ENCODE measurements at places on chromosomes 4 and X. TPM values are rescaled to one million over a fixed set of nuclear protein-coding genes. Genes with fewer than 3 reads are reported as not detected.

- no peak for DNase-seq
Observed at GRCh38 chr4:10877076-10877475, 192.5 kb upstream of the CLNK start.

DNA sequence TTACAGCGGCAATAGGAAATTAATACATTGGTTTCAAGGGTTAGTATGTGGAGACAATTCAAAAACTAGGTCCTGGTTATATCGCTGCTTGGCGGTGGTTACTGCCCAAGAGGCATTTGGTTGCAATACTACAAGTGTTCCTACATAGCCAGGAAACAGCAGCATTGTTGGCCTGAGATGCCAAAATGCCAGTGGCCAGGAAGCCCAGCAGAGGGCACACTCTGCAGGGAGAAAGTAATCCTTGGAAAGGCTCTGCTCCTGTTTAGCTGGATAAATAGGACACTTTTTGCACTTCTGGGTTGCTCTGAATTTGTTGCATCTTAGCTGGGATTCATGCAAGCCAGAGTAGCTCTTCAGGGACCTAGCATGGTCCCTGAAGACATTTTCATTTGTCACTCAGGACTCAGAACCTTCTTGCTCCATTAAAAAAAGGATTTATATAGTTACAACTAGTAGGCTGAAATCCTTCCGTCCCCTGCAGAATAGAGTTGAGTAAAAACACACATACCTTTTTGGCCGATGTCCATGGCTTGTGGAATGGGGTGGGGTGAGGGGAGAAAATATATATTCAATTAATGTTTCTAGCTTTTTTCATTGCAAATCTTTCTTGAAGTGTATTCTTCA lies 8.1 kb upstream of the GPR119 start:
- DNase-seq: peak; percentile 65

NUP62CL gene
- total RNA-seq: not detected

DNA sequence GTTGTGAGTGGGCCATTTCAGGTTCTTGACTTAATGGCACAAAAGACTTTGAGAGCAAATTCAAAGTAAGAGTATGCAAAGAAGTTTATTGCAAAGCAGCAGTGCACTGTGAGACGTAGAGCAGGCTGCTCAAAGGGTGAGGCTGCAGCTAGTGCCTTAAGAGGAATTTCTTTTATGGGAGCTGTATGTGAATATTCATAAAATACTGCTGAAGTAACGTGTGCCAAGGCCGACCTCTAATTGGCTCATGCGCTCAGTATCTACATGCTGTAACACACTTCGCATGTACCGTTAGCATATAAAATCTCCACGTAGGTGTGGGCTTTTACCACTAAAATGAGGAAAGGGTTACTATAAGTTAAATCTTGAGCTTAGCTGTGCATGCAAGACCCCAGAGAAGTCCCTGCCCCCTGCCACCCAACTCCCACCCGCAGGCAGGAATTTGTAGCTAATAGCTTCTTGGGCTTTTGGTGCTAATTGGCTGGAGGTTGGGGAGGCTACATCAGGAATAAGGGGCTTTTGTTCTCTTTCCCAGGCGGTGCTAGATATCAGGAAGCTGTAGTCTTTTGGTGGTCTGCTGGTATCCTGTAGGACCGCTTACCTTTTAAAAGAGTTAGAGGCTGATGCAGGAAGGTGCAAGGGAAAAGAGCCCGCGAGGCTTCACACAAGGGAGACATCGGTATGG lies 47.6 kb downstream of the FSTL5 start:
- no peak for DNase-seq

- peak; percentile 31 for DNase-seq
Observed at GRCh38 chrX:37315511-37316248, 33.5 kb upstream of the PRRG1 start.

- DNase-seq: no peak
Observed at GRCh38 chr4:48813964-48814363, 16.9 kb upstream of the OCIAD1 start.

HTR2C gene
- total RNA-seq: not detected

IGFBP7 gene
- 1,907 TPM for total RNA-seq

- no peak for DNase-seq
Observed at GRCh38 chrX:41689711-41690110, 938 bp downstream of the GPR34 start.

DNA sequence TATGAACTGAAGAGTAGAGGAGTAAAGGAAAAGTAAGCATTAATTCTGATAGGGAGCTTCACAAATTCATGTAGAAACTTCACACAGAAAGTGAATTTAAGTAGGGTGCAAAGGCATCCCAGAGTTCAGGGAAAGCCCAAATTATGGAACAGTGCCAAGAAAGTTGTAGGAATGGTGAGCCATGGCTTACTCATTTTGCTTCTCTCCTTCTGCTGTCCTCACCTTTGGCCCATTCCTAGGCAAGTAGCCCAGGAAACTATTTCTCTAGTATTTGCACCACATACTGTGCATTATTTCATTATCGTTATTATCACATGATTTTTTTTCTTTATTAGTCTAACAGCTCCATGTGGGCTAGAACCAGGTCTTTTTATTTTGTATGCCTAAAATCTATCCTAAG lies 34.9 kb upstream of the IL1RAPL1 start:
- no peak for DNase-seq

DNA sequence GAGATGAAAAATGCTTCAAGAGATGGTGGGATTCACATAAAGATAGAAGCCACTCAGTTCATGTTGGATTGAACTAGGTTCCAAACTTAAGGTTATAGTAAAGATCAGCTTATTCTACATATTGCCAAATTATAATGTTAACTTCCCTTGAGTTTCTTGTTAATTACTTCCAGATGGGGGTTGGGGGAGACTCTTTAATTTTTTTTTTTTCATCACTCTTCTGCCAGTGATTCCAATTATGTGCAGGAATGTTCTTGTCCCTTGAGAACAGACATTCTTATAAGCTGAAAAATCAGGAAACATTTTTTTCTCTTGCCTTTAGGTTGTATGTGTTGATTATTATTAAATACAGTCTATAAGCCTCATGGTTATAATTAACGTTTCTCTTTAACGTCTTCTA lies 30.0 kb downstream of the MND1 start:
- DNase-seq: no peak

DNA sequence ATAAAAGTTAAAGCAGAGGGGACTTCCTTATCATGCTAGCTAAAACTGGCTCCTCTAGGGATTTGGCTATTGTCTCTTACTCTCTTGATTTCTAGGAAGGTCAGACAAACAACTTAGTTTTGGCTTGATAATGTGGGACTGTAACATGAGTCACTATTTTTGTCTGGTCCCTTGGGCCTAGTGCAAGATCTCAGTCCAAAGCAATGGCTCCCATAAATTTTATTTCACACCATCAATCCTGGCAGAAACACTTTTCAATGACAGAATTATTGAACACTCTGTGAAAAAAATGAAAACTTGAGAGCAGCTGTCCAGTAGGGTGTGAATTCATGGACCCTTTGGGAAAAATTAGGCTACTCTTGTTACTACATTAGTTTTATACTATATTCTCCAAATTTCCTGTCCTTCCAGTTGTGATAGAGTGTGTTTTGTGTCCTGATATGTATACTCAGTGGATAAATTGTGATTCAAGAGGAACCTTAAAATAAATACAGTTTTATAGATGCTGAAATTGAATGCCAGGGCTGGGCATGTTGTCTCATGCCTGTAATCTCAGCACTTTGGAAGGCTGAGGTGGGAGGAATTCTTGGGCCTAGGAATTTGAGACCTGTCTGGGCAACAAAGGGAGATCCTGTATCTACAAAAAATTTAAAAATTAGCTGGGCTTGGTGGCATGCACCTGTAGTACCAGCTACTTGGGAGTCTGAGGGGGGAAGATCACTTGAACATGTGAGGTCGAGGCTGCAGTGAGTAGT lies 10.8 kb upstream of the SNCA start:
- DNase-seq: no peak

GRCh38 chr4:82524570-82525152 lies 37.1 kb downstream of the TMEM150C start:
- DNase-seq: no peak

GRCh38 chr4:19437008-19437407 lies 814.7 kb upstream of the SLIT2 start:
- no peak for DNase-seq

ADH1B gene
- under 0.01 TPM for total RNA-seq

ETNPPL gene
- not detected for total RNA-seq

BTC gene
- total RNA-seq: not detected

GRCh38 chrX:131441033-131441432 lies 102.8 kb upstream of the OR13H1 start:
- DNase-seq: no peak

MAGEE2 gene
- not detected for total RNA-seq

DNA sequence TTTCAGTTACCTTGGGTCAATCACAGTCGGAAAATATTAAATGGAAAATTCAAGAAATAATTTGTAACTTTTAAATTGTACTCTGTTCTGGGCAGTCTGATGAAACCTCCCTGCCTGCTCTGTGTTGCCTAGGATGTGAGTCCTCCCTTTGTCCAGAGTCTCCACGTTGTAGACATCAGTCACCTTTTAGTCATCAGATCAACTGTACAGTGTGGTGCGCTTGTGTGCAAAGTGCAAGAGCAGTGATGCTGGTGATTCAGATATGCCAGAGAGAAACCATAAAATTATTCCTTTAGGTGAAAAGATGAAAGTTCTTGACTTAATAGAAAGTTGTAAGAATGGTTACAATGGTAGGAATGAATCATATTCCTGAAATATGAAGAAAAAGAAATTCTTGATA lies 1.4 kb downstream of the SPATA4 start:
- DNase-seq: peak; percentile 69

- DNase-seq: no peak
Observed at GRCh38 chr4:27085396-27085795, 224.8 kb downstream of the STIM2 start.

FAM90A26 gene
- not detected for total RNA-seq

GRCh38 chr4:4420421-4420820 lies 33.5 kb downstream of the NSG1 start:
- no peak for DNase-seq

GRCh38 chr4:86822136-86822535 lies 27.0 kb downstream of the SLC10A6 start:
- no peak for DNase-seq

GRCh38 chr4:127445471-127445870 lies 187.3 kb upstream of the INTU start:
- no peak for DNase-seq

DNA sequence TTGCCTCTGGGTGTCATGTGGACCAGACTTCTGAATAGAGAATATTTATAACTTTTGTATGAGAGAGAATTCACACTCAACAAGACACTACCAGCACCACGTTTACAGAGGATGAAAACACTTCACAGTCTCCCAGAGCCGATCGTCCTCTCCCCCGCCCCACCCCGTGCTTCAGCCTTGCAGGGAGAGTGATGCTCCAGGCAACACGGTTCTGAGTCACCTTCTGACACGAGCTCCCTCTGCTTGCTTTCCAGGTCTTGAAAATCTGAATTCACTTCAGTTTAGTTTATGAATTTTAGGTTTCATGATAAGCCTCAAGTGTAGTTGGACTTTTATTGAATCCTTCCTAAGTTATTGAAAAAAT lies 59.8 kb downstream of the CPLX1 start:
- no peak for DNase-seq

WDR17 gene
- total RNA-seq: under 0.01 TPM

GRCh38 chrX:13716905-13717304 lies 17.5 kb downstream of the TRAPPC2 start:
- DNase-seq: no peak

GRCh38 chrX:96987228-96987627 lies 103.5 kb downstream of the RPA4 start:
- DNase-seq: no peak

- no peak for DNase-seq
Observed at GRCh38 chr4:8525383-8526120, 54.6 kb upstream of the GPR78 start.

GRCh38 chr4:109005523-109005922 lies 242.7 kb upstream of the ETNPPL start:
- no peak for DNase-seq

- peak; percentile 79 for DNase-seq
Observed at GRCh38 chr4:1039493-1040343, 28.3 kb downstream of the FGFRL1 start.

GRCh38 chrX:10828036-10828435 lies 207.7 kb upstream of the MID1 start:
- DNase-seq: no peak

GRCh38 chrX:15334561-15334960 lies 762 bp downstream of the PIGA start:
- peak; percentile 25 for DNase-seq

GRCh38 chrX:7280520-7280919 lies 132.6 kb upstream of the PUDP start:
- DNase-seq: no peak

- DNase-seq: no peak
Observed at GRCh38 chrX:153524234-153524633, 6.8 kb downstream of the ATP2B3 start.

- no peak for DNase-seq
Observed at GRCh38 chrX:153498453-153498852, 3.7 kb downstream of the BGN start.

PCDH10 gene
- 0.22 TPM for total RNA-seq

- DNase-seq: no peak
Observed at GRCh38 chr4:119728692-119729593, 100.3 kb upstream of the PDE5A start.

DNA sequence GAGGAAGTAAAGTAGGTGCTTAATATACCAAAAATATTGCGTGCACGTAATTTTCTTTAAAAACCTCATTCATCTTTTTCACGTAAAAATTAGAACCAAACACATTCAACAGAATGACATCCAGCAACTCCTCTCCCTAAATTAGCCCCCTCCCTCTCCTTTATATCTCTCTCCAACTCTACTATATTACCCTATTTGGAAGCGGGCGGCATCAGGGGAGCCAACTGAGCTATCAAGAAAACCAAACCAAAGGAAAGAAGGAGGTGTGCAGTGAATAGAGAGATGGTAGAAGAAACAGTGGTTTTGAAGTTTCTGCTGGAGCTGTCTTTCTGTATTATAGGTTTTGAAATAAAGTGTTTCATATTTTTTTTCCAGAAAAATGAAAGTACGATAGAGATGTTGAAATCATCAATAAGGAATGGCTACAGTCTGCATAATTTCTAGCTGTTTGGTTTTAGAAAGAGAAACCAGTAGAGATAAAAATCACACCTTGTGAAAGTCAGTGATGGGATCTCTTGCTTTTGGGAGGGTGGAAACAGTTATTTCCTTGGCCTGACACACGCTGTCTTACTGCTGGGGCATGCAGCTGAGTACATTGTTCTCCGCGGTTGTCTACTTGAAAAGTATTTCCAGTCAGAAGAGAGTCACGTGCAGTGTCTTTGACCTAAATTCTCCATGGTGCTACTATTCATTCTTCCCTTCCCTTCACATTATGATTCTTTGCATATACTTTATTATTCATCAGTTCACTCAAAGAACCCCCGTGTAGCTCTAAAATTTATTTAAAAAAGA lies 94.1 kb upstream of the WDR17 start:
- DNase-seq: no peak

Measured in lung microvascular endothelial cell (primary cell).